ENCODE measurements at places on chromosomes 11 and 22.

GRCh38 chr11:92854952-92855351 is 114.5 kb upstream of the MTNR1B start:
- no peak for DNase-seq

- DNase-seq = no peak
Observed at GRCh38 chr11:103924166-103925013, 112.0 kb upstream of the DDI1 start.

- DNase-seq = peak; percentile 27
Observed at GRCh38 chr22:45164270-45165088, 754 bp downstream of the NUP50 start.

DNA sequence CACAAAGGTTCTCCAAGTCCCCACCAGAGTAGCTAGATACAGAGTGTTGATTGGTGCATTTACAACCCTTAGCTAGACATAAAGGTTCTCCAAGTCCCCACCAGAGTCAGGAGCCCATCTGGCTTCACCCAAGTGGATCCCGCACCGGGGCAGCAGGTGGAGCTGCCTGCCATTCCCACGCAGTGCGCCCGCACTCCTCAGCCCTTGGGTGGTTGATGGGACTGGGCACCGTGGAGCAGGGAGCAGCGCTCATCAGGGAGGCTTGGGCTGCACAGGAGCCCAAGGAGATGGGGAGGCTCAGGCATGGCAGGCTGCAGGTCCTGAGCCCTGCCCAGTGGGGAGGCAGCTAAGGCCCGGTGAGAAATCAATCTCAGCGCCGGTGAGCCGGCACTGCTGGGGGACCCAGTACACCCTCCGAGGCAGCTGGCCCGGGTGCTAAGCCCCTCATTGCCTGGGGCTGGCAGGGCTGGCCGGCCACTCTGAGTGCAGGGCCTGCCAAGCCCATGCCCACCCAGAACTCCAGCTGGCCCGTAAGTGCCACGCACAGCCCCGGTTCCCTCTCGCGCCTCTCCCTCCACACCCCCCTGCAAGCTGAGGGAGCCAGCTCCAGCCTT is 404.1 kb downstream of the METTL15 start:
- no peak for DNase-seq

DNA sequence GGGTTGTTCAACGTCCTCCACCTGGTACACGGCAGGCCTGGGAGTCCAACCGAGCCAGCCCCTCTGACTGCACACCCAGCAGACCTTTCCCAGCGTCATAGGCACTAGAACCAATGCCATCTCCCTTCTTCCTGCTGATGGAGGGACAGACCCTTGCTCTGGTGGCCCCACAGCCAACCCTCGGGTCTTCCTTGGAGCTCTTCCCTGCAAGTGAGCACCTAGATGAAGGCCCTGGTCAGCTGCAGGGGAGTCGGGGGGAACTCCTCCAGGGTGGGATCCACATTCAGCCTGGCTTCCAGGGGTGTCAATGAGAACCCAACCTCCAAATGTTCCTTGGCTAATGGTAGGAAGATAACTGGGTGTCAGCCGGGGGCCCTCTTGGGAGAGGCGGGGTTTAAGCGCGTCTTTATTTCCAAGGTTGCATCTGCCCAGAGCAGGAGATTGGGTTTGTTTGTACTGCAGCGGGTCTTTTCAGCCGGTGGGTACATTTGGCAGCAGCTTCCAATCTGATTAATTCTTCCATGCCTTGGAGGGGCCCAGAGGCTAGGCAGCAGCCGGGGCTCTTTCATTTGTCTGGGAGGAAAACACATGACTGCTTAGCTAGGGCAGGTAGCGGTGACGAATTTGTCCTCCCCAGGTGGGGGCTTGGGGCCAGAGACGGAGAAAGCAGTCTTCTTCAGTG is 56.0 kb upstream of the SHISAL1 start:
- DNase-seq = no peak

GRCh38 chr11:17012712-17013547 is 1.3 kb downstream of the PLEKHA7 start:
- DNase-seq = no peak

GRCh38 chr11:121898903-121899302 is 217.1 kb downstream of the BLID start:
- no peak for DNase-seq

- no peak for DNase-seq
Observed at GRCh38 chr11:107953446-107953845, 25.2 kb downstream of the RAB39A start.

GRCh38 chr11:117117681-117118080 is 19.5 kb upstream of the SIK3 start:
- no peak for DNase-seq

GRCh38 chr22:50304528-50305392 is 2.7 kb downstream of the PLXNB2 start:
- no peak for DNase-seq

GRCh38 chr11:125165843-125166763 is 1.6 kb downstream of the PKNOX2 start:
- no peak for DNase-seq

DNA sequence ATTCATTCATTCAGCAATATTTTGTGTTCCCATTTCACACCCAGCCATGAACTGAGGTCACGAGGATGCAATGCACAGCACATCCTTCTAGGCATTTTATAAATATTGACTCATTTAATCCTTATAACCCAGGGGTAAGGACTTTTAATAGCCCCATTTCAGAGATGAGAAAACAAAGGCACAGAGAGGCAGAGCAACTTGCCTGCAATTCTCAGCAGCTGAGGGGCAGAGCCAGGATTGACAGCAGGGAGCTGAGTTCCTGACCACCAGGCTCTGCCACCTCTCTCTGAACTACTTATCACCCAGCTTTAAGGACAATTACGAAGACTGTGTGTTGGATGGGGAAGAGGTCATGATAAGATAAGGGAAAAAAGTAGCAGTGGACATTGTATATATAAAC is 12.8 kb upstream of the FGF3 start:
- DNase-seq = no peak

GRCh38 chr11:21007297-21007696 is 337.9 kb downstream of the NELL1 start:
- DNase-seq = no peak

DNA sequence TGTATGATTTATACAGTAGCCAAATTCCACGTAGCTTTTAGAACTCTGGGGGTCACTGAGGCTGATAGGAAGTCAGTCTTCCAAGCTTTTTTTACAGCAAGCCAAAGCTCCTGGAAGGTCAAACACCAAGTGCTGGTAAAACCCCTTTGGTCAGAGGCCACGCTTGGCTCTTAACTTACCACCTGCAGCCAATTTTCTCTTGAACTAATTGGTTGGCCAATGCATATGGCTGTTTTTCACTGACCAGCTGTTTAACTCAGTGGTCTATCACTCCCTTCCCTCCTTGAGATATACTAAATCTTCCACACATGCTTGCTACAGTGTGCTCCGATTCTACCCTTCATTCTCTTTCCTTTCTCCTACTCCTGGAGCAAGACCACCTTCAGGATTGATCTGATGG is 116.0 kb downstream of the FAR1 start:
- no peak for DNase-seq

- no peak for DNase-seq
Observed at GRCh38 chr11:45860348-45860747, 13.1 kb downstream of the CRY2 start.

DNA sequence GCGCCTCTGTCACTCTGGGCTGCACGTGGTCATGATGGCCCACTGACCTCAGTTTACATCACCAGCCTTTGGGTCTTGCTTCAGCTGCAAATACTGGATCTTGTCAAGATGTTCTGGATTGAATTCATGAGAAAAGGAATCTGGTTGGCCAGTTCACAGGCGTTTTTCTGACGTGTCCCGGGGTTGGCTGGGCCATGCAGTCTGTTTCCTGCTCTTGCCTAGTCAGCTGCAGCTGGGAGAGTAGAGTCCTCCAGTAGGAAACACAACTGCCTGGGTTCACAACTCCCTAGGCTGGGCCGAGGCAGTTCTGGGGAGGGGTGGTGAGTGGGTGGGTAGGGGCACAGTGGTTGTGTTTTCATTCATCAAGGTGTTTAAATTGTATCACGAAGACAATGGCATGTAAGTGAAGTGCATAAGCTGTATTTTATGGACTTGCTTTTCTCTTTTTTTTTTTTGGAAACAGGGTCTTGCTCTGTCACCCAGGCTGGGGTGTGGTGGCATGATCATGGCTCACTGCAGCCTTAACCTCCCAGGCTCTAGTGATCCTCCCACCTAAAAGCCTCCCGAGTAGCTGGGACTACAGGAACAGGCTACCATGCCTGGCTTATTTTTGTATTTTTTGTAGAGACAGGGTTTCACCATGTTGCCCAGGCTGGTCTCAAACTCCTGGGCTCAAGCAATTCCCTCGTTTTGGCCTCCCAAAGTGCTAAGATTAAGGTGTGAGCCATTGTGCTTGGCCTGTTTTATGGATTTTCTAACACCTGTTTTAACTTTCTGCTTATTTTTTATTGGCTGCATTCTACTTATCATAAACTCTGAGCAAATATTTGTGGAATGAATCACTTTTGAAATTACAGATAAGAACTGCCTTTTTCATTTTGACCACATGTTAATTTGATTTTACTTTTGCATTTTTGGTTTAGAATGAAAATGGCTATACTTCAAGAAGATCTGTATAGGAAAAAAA is 54.0 kb upstream of the PITPNB start:
- no peak for DNase-seq

GRCh38 chr11:83009999-83010398 is 61.7 kb downstream of the RAB30 start:
- no peak for DNase-seq

GRCh38 chr11:76698321-76699043 is 27.9 kb upstream of the LRRC32 start:
- DNase-seq = no peak

DNA sequence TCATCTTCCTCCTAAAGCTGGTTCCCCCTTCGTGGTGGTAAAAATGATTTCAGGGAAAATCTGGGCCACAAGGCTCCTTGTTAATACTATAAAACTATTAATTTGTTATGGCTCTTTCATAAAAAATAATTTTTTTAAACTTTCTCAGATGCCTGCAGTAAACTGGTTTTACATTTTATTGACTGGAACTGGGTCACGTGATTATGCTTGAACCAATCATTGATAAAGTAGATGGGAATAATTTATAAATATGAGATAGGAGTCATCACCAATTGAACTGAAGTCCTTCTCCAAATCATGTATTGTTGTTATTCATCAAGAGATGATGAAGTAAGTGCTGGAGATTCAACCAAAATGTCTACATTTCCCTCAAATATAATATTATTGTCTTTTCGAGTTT is 138.4 kb downstream of the SLC17A6 start:
- no peak for DNase-seq

GRCh38 chr11:113315811-113316210 is 1.4 kb downstream of the TTC12 start:
- no peak for DNase-seq

GRCh38 chr11:108197351-108197750 is 25.1 kb downstream of the NPAT start:
- DNase-seq = no peak

GRCh38 chr22:36439481-36440271 is 41.8 kb downstream of the TXN2 start:
- no peak for DNase-seq

GRCh38 chr11:134196756-134197155 is 27.0 kb downstream of the NCAPD3 start:
- DNase-seq = no peak

GRCh38 chr11:86274999-86275398 is 27.0 kb upstream of the HIKESHI start:
- no peak for DNase-seq

DNA sequence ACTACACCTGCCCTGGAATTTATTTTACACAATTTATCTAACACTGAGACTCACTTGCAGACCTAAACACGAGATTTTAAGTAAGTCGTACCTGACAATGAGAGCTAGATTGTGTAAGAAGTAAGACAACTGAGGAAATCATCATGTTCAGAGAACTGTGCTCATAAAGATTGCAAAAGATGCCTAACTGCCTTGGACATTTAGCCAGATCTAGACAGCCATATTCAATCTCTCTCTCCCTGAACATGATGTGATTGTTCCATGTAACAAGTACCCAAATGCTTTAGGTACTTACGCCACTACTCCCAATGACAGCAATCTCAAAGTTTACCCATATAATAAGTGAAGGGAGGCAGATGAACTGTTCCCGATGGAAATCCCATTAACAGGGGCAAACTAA is 209.8 kb upstream of the PITPNB start:
- no peak for DNase-seq

DNA sequence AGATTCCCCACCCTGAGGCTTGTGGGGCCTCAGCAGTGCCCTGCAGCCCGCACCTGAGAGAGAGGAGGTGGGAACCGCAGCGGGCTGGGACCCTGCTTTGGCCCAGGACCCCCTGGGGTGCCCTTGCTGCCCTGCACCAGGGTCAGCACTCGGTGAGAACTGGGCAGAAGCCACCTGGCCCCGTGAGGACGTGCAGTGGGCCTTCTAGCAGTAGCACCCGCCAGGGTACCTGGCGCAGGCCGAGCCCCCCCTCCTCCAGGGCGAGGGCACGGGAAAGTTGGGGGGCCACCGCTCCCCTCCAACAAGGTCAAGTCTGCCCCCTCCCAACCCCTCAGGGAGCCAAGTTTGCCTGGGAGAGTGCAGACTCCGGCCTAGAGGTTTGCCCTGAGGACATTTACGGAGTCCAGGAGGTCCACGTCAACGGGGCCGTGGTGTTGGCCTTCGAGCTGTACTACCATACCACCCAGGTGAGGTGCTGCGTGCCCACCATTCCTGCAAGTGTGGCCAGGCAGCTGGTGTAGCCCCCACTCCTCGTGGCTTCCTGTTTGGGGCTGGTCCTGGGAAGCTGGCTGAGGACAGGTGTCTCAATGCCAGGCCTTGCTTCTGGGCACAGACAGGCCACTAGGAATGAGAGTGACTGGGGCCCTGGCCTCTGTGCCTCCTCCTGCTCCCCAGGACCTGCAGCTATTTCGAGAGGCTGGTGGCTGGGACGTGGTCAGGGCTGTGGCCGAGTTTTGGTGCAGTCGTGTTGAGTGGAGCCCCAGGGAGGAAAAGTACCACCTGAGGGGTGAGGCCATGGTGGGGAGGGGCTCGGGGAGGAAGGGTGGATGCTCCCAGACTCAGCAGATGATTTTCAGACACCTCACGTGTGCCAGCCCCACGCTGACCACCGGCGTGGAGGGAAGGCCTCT is 3.5 kb downstream of the PGGHG start:
- DNase-seq = no peak

DNA sequence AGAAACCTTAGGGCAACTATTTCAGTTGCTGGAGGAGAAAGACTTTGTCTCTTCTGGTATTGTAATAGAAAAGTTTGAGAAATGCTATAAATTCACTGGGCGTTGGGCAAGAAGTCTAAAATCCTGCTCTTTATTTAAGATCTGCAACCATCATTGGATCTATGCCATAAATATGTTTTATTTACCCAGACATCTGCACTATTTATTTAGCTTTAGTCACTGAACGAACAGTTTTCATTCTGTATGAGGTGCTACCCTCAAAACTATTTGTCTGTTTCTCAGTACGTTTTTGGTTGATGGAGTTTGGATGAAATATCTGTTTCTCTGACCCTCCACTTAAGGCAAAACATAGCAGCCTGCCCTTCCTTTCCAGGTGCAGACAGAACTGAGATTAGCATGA is 171.5 kb downstream of the SNX19 start:
- no peak for DNase-seq

Data from CD4-positive, alpha-beta T cell treated with Interleukin-1 beta for 1 hour (primary cell).